Activated T-cell treated with anti-CD3 and anti-CD28 coated beads, Interleukin-2, amount 50 U/mL, for 4 hours (primary cell): ENCODE measurements at places on chromosomes 13 and 19. TPM values are rescaled to one million over a fixed set of nuclear protein-coding genes. Genes with fewer than 3 reads are reported as not detected.

Gene ZNF846
- 2.7 TPM for total RNA-seq

DNA sequence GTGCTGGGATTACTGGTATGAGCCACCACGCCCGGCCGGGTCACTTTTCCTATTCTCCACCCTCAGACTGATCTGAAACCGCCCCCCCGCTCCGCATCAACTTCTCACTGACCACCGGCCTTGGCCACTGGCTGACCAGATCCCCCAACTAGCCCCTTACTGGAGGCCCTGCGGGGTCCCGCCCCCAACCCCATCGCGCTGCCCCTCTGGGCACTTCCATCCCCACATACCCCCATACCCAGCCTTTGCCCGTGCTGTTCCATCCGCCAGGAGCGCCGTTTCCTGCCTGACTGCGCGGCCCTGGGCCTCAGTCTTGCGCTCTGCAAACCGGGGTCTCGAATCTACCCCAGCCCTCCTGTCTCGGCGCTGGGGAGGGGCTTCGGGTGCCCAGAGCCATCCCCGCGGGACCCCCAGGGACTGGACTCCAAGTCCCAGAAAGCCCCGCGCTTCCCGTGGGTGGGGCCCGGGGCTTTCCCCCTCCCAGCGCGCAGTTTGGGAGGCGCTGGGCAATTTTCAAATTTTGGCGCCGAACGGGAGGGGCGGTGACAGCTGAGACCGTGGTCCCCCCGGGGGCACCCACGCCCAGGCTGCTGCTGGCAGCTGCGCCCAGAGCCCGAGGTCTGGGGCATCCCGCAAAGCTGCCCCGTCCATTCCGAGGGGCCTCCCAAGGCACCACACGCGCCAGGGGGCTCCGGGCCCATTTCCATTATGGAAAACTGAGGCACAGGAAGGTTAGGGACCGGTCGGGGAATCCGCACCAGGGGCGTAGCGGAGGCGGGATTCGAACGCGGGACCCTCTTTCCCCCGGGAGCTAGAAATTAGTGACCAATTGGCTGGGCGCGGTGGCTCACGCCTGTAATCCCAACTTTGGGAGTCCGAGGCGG lies 5.2 kb upstream of the LMNB2 start:
- DNase-seq: peak; percentile 62

- DNase-seq: no peak
Measured at GRCh38 chr13:48112896-48113755, 18.2 kb upstream of the MED4 start.

DNA sequence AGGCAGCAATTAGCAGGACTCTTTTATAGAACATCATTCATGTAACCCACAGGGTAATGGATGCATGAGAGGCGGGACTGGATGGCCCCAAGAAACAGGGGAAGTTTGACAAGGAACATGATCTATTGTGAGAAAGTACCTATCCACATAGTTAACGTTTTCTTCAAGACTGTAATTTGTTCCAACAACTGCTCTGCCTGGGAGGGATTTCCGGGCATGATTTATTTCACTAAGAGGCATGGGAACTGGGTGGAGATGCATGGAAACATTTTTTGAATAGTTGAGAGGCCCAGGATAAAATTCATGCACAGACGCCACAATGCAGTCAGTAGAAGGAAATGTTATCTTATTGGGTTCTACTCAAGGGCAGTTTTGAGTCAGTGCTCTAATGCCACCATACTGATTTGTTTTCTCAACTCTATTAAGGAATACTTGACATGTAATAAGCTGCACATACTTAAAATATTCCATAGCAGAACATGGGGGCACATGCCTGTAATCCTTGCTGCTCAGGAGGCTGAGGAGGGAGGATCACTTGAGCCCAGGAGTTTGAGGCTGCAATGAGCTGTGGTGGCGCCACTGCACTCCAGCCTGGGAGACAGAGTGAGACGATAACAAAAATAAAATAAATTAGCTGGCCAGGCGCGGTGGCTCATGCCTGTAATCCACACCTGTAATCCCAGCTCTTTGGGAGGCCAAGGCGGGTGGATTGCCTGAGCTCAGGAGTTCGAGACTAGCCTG lies 9.9 kb upstream of the ATG4D start:
- DNase-seq: no peak

DNA sequence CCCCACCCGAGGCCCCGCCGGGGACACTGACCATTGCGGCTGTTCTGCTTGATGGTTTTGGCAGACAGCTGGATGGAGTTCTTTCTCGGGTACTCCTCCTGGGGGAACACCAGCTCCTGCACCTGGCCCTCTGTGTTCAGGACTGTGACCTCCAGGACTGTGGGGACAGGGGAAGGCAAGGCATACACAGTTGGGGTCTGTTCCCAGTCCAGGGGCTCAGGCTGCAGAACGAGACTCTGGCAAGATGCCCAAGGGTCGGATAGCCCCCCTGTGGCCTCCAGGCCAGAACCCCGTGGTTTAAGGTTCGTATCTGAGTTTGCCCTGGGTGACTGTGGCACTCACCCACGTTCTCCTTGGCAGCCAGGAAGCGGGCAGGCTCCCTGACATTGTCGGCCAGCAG lies 22.7 kb upstream of the ASF1B start:
- DNase-seq: no peak

DNA sequence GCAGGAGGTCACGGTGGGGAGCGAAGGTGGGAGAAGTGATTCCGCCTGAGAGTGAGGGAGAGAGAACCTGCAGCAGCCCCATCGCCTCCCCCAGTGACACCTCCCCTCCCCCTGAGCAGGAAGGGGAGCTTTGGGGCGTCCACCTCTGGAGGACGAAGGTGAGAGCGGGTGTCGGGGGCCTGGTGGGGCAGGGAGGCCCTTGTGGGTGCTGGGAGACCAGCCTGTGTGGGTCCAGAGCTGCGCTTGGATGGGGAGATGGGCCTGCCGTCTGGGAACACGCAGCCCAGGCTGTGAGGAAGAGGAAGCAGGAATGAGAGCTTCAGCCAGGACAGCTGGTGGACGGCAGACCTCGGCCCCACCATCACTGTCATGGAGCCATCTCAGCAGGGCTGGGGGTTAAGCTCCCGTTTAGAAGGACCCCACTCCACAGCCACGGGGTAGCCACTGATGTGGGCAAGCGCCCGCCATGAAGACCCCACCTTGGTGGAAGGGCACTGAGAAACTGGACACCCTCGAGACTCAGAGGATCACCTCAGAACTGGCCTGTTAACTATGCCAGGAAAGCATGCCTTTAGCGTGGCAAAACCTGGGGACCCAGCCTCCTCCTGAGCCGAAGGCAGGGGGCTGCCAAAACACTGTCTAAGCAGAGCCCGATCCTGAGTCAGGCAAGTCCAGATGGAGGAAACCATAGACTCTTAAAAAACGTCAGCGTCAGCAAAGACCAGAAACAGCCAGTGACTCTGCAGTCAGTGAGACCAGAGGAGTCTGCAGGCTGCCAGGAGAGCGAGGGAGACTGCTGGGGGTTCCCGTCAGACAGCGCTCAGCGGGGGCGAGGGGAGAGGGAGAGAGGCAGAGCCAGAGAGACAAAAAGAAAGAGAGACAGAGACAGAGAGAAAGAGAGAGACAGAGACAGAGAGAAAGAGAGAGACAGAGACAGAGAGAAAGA lies 6.4 kb upstream of the PROZ start:
- DNase-seq: no peak

GRCh38 chr13:40585911-40586471 lies 80.5 kb downstream of the FOXO1 start:
- DNase-seq: no peak

GRCh38 chr19:15296353-15296752 lies 36.0 kb downstream of the BRD4 start:
- DNase-seq: no peak

DNA sequence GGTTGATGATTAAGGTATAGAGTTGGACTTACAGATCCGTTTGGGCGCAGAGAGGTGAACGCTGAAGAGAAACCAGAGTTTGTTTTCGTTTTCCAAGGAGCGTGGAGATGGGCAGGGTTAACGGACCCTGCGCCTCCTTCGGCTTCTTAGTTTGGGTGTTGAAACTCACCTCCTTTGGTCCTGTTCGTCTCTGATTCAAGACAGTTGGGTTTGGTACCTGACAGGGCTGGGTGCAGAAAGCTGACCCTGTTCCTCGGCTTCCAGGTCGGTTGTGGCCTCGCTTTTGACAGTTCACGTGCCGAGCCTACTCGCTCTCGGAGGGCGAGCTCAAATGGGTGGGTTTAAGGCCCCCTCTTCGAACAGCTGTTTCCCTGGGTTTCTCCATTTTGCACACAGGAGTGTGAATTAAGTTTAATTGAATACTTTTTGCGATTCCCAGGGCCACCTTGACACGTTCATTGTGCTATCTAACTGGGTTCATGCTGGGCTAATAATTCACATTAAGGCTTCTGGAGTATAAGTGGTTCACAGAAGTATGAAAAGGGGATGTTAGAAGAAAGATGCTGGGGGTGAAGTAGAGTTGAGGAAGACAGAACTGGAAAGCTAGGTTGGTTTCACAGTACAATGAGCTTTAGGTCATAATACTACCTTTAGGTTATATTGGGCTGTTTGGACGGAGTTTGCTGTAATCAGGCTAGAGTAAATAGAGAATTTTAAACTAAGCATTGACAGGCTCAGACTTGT lies 638 bp downstream of the USPL1 start:
- no peak for DNase-seq
